Activated CD4-positive, alpha-beta memory T cell treated with anti-CD3 and anti-CD28 coated beads for 36 hours (primary cell): ENCODE measurements at places on chromosomes 12 and 14. TPM values are rescaled to one million over a fixed set of nuclear protein-coding genes. Genes with fewer than 3 reads are reported as not detected.

- peaks cover 2% of the 10 kb centered on the region for H3K36me3 ChIP-seq
- DNase-seq = no peak
- H3K27ac ChIP-seq = no peak overlapping the region
- no peaks in the 10 kb centered on the region for H3K4me1 ChIP-seq
- H3K27me3 ChIP-seq = no peaks in the 10 kb centered on the region
Observed at GRCh38 chr14:63147018-63147417, 57.2 kb upstream of the RHOJ start.

- no peak within 1 kb of the TSS for H3K4me3 ChIP-seq
- peaks cover 12% of the 10 kb centered on the region for H3K4me1 ChIP-seq
- H3K27ac ChIP-seq = no peak within 1 kb of the TSS
- no peaks in the 10 kb centered on the region for H3K27me3 ChIP-seq
Observed at GRCh38 chr14:21041676-21042433, at the start of gene RNASE7. RNASE7 (plus strand) TSS chr14:21042362; CDS start chr14:21042993, 631 bp downstream.

- H3K36me3 ChIP-seq = no peaks in the 10 kb centered on the region
- no peaks in the 10 kb centered on the region for H3K4me1 ChIP-seq
- H3K27me3 ChIP-seq = no peaks in the 10 kb centered on the region
- no peak for DNase-seq
- no peak overlapping the region for H3K4me3 ChIP-seq
Observed at GRCh38 chr14:53608369-53608768, 348.3 kb downstream of the BMP4 start.

DNA sequence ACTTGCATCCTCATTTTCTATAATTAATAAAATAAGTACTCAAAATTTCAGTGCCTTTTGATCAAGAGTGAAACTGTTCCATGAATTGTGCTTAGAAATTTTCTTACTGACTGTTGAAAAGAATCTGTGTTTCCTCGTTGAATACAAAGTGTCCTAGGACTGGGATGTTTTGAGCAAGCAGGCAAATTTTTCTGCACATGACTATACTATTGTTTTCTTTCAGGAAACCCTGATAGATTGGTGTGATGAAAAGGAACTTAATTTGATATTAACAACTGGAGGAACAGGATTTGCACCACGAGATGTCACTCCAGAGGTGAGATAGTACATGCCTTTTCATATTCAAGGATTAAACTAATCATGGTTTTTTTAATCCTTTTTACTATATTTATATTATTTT, 316.3 kb downstream of the GPHN start:
- no peaks in the 10 kb centered on the region for H3K27me3 ChIP-seq
- no peak overlapping the region for H3K4me3 ChIP-seq
- no peak for DNase-seq
- no peak overlapping the region for H3K27ac ChIP-seq
- no peaks in the 10 kb centered on the region for H3K4me1 ChIP-seq

DNA sequence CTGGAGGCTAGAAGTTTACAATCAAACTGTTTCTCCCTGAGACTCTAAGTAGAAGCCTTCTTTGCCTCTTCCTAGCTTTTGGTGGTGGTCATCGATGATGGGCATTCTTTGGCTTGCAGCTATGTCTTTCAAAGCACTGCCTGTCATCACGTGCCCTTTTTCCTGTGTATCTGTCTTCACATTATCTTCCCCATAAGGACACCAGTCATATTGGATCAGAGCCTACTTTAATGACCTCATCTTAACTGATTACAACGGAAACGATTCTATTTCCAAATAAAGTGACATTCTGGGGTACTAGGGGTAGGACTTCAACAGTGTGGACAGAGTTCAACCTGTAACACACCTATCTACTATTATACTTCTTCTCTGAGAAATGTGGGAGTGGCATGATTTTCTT, 31.1 kb upstream of the IFNG-AS1 start:
- DNase-seq = no peak
- H3K4me1 ChIP-seq = no peaks in the 10 kb centered on the region
- no peaks in the 10 kb centered on the region for H3K27me3 ChIP-seq
- no peak overlapping the region for H3K27ac ChIP-seq
- peaks cover 1% of the 10 kb centered on the region for H3K36me3 ChIP-seq
- H3K4me3 ChIP-seq = no peak overlapping the region

GRCh38 chr12:94418517-94418916, 41.1 kb downstream of the CEP83 start:
- DNase-seq = no peak
- H3K4me1 ChIP-seq = no peaks in the 10 kb centered on the region
- H3K4me3 ChIP-seq = no peak overlapping the region
- H3K27me3 ChIP-seq = no peaks in the 10 kb centered on the region

- H3K4me1 ChIP-seq = peaks cover 4% of the 10 kb centered on the region
- peaks cover 23% of the 10 kb centered on the region for H3K27me3 ChIP-seq
- no peak for DNase-seq
- no peak overlapping the region for H3K27ac ChIP-seq
- no peaks in the 10 kb centered on the region for H3K36me3 ChIP-seq
Observed at GRCh38 chr14:92924247-92924646, 1.3 kb downstream of the CHGA start.

GRCh38 chr14:47154276-47154797, 502.8 kb upstream of the RPL10L start:
- H3K27me3 ChIP-seq = no peaks in the 10 kb centered on the region
- DNase-seq = no peak
- no peaks in the 10 kb centered on the region for H3K4me1 ChIP-seq

DNA sequence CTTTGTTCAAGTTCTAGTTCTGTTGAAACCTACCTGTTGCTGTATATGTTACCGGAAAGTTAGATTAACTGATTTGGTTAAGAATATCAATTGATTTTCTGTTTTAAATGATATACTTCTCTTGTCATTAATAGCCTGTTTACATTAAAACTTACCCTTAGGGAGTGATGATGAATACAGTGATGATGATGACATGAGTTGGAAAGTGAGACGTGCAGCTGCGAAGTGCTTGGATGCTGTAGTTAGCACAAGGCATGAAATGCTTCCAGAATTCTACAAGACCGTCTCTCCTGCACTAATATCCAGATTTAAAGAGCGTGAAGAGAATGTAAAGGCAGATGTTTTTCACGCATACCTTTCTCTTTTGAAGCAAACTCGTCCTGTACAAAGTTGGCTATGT, 33.0 kb downstream of the CAND1 start:
- no peak for DNase-seq
- H3K4me3 ChIP-seq = no peak overlapping the region
- peaks cover 2% of the 10 kb centered on the region for H3K4me1 ChIP-seq
- H3K36me3 ChIP-seq = peaks cover 61% of the 10 kb centered on the region
- H3K27me3 ChIP-seq = no peaks in the 10 kb centered on the region
- H3K27ac ChIP-seq = no peak overlapping the region

- peaks cover 23% of the 10 kb centered on the region for H3K27me3 ChIP-seq
- no peak overlapping the region for H3K4me3 ChIP-seq
- no peak overlapping the region for H3K27ac ChIP-seq
- H3K36me3 ChIP-seq = no peaks in the 10 kb centered on the region
- no peak for DNase-seq
Observed at GRCh38 chr12:40693207-40693821, 1.1 kb downstream of the CNTN1 start.

DNA sequence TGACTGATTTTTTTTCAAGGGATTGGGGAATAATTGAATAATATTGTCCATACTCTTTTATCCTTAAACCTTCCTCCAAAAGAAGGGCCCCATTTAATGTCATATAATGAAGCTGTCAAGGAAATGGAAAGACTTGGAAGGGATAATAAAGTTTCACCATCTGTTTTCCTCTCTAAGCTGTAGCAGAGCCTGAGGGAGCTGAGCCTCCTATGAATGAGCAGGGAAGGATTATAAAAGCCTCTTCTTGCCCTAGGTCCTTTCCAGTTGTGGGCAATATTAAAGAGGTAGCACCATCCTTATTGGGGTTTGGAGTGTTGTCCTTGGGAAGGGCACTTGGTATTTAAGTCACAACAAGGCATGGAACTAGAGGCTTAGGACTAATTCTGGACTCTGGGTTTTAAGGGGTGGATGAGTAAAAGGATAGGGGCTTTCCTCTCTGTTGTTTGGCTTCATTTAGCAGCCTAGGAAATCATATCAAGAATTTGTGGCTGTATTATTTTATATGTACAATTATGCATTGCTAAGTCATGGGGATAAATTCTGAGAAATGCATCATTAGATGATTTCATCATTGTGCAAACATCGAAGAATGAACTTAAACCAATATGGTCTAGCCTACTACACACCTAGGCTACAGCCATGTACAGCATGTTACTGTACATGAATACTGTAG, 408.5 kb upstream of the DCN start:
- H3K4me3 ChIP-seq = no peak overlapping the region
- DNase-seq = no peak
- peaks cover 1% of the 10 kb centered on the region for H3K4me1 ChIP-seq
- no peaks in the 10 kb centered on the region for H3K27me3 ChIP-seq
- no peak overlapping the region for H3K27ac ChIP-seq
- no peaks in the 10 kb centered on the region for H3K36me3 ChIP-seq

DNA sequence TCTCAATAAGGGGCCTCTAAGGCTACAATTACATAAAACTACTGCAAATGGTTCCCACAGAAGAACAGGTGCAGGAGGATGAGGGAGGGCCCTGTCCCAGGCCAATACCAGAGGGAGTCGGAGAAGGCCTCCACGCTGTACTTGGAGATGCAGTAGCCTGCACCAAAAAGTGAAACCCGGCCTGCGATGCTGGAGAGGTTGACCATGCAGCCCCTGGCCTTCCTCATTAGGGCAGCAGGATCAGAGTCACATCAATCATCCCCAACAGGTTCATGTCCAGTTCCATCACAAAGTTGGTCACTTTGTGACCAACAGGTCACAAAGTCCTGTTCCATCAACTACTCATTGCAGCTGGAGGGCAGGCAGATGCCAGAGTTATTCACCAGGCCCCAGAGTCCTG, 23.0 kb downstream of the ZBTB39 start:
- no peak overlapping the region for H3K4me3 ChIP-seq
- H3K36me3 ChIP-seq = no peaks in the 10 kb centered on the region
- no peak overlapping the region for H3K27ac ChIP-seq

DNA sequence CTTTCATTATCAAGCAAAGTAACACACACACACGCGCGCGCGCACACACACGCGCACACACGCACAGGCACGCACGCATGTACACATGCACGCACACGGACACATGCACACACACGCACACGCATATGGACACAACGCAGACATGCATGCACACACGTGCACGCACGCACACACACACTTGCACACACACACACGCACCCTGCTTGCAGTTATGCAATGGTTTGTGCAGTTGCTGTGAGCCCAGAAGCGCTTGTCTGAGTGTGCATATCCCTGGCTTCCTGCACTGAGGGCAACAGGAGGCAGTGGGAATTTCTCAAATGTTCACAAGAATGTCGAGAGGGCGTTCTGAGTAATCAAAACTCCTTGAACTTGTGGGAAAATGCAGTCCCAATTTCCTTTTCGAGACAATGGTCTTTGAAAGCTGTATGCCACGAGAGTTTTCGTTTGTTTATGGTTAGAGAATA, 41.6 kb downstream of the NFKBIA start:
- peaks cover 48% of the 10 kb centered on the region for H3K4me1 ChIP-seq
- H3K27me3 ChIP-seq = no peaks in the 10 kb centered on the region
- no peak overlapping the region for H3K4me3 ChIP-seq
- H3K27ac ChIP-seq = no peak overlapping the region

DNA sequence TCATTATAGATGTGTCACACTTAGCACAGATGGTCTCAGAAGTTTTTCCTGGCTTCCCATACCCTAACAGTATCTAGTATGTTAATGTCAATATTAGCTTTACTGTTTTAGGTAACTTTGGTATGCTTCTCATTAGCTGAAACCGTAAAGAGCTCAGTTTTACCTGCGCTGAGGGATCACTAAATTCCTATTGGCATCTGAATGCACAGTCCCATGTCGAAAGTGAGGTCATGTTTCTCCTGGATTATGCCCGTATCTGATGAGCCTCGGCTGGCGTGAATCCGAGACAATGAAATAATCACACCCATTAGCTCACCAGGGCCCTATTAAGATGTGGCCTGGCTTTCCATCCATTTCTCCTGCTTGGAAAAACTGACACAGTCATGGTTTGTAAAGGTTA, 418.2 kb downstream of the ZFP36L1 start:
- H3K27ac ChIP-seq = no peak overlapping the region
- no peaks in the 10 kb centered on the region for H3K36me3 ChIP-seq
- H3K4me1 ChIP-seq = peaks cover 39% of the 10 kb centered on the region
- no peak for DNase-seq
- no peak overlapping the region for H3K4me3 ChIP-seq
- H3K27me3 ChIP-seq = no peaks in the 10 kb centered on the region

- H3K27me3 ChIP-seq = peaks cover 6% of the 10 kb centered on the region
- no peaks in the 10 kb centered on the region for H3K4me1 ChIP-seq
- DNase-seq = no peak
- no peaks in the 10 kb centered on the region for H3K36me3 ChIP-seq
Observed at GRCh38 chr12:27905285-27906126, 67.0 kb downstream of the PTHLH start.

GRCh38 chr12:123269395-123269892, 2.2 kb downstream of the CDK2AP1 start:
- peak overlapping the region; percentile 77 for H3K4me3 ChIP-seq
- H3K27ac ChIP-seq = no peak overlapping the region
- peaks cover 2% of the 10 kb centered on the region for H3K36me3 ChIP-seq
- peak; percentile 55 for DNase-seq
- no peaks in the 10 kb centered on the region for H3K27me3 ChIP-seq

DNA sequence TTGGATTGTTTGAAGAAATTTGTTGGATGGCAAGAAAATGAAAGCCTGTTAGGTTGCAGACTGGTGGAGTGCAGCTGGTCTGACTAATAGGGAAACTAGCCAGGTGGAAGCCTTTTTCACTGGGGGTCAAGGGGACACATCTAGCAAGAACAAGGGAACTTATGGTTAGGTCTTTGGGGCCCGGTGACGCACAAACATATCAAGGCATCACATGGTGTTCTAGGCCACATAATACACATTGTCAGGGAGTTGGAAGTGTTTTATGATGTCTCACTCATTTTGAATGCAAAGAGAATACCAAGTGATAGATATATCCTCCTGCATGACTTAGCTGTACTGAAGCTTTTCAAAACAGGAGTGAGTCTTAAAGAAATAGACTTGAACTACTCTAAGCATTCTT, 351.2 kb downstream of the KCNH5 start:
- no peaks in the 10 kb centered on the region for H3K36me3 ChIP-seq
- H3K27me3 ChIP-seq = no peaks in the 10 kb centered on the region
- H3K27ac ChIP-seq = no peak overlapping the region
- no peak for DNase-seq
- no peak overlapping the region for H3K4me3 ChIP-seq

GRCh38 chr14:70599345-70599744, 1.1 kb downstream of the MED6 start:
- H3K27me3 ChIP-seq = no peaks in the 10 kb centered on the region
- peaks cover 14% of the 10 kb centered on the region for H3K36me3 ChIP-seq
- no peak for DNase-seq
- peaks cover 28% of the 10 kb centered on the region for H3K4me1 ChIP-seq
- H3K27ac ChIP-seq = peak overlapping the region; percentile 42

GRCh38 chr12:54588110-54588889, at the start of gene PPP1R1A:
PPP1R1A (minus strand) TSS chr12:54588659; CDS start chr12:54588488, 171 bp downstream.
- no peak for DNase-seq
- H3K4me3 ChIP-seq = no peak within 1 kb of the TSS
- peaks cover 52% of the 10 kb centered on the region for H3K27me3 ChIP-seq
- no peak within 1 kb of the TSS for H3K27ac ChIP-seq
- H3K4me1 ChIP-seq = peaks cover 8% of the 10 kb centered on the region

- no peaks in the 10 kb centered on the region for H3K27me3 ChIP-seq
- H3K27ac ChIP-seq = peak overlapping the region; percentile 98
- H3K4me1 ChIP-seq = peaks cover 66% of the 10 kb centered on the region
- DNase-seq = peak; percentile 91
Observed at GRCh38 chr14:77032844-77033621, 4.5 kb upstream of the IRF2BPL start.

Gene SYCP3
- 0.07 TPM for total RNA-seq

Gene HRK
- not detected for total RNA-seq

Gene GPR135
- 0.51 TPM for total RNA-seq

Gene TMTC1
- 0.17 TPM for total RNA-seq

Gene STAT6
- total RNA-seq = 218 TPM

Gene SPIC
- not detected for total RNA-seq

Gene SERPINA1
- total RNA-seq = 22.1 TPM

Gene GPR162
- total RNA-seq = 0.31 TPM
